Body of pancreas (tissue), 4 donors: ENCODE measurements at places on chromosomes 6 and 20. TPM values are rescaled to one million over a fixed set of nuclear protein-coding genes. Genes with fewer than 3 reads are reported as not detected.
A peak's percentile ranks its signal among the peaks of the same experiment; 100 is the strongest.

DNA sequence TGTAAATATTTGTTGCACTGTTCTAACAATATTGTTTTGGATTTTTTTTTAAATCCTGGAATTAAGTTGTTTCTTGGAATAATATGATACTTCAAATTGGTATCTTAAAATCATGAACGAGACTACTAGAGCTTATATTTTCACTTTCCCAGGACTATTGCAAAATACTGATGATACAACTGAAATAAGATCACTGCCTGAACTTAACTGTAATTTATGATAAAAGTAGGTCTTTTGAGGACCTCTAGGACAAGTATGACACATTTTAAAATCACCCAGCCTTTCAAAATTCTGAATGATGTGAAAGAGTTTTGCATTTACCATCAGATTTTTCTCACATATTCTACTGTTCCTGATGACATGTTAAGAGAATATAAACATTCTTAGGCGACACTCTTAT lies 8.6 kb upstream of the UBE2J1 start:
- no peaks in the 10 kb centered on the region for H3K36me3 ChIP-seq
- H3K27me3 ChIP-seq: no peaks in the 10 kb centered on the region
- no peak for DNase-seq
- H3K27ac ChIP-seq: no peak overlapping the region

DNA sequence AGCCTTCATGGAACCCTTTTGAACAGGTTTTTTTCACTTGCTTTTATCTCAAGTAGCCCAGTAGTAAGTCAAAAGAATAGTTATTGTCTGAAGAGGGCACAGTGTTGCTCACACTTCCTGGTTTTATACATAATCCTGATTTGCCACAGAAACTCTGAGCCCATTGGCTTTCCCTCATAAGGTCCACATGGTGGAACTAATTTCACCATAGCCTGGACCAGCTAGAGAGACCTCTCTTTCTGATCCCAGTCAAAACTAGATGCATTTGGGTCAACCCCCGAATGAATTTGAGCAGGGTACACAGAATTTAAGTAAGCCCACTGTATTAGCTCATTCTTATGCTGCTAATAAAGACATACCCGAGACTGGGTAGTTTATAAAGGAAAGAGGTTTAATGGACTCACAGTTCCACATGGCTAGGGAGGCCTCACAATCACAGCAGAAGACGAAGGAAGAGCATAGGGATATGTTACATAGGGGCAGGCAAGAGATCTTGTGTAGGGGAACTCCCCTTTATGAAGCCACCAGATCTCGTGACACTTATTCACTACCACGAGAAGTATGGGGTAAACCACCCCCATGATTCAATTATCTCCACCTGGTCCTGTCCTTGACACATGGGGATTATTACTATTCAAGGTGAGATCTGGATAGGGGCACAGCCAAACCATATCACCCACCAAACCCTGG lies 6.2 kb downstream of the RWDD2A start:
- no peaks in the 10 kb centered on the region for H3K36me3 ChIP-seq
- H3K27me3 ChIP-seq: no peaks in the 10 kb centered on the region
- no peak overlapping the region for H3K4me3 ChIP-seq
- DNase-seq: no peak

DNA sequence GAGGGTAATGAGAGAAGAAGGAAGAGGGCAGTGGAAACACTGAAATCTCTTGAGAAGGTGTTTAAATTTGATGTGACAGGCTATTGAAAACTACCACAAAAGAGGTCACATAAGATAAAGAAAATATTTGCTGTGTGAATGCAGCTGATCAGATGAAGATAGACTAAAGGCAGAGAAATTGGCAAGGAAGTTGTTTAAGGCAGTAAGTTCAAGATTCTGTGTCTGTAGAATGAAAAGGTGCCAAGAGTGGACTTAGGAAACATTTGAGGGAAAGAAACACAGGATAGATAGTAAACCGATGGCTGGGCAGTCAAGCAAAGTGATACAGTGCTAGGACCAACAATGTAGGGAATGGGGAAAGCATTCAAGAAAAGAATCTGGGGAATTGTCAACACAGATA lies 332.3 kb upstream of the MARCKS start:
- H3K36me3 ChIP-seq: no peaks in the 10 kb centered on the region
- H3K27ac ChIP-seq: no peak overlapping the region
- H3K4me3 ChIP-seq: no peak overlapping the region
- no peaks in the 10 kb centered on the region for H3K4me1 ChIP-seq
- DNase-seq: no peak

DNA sequence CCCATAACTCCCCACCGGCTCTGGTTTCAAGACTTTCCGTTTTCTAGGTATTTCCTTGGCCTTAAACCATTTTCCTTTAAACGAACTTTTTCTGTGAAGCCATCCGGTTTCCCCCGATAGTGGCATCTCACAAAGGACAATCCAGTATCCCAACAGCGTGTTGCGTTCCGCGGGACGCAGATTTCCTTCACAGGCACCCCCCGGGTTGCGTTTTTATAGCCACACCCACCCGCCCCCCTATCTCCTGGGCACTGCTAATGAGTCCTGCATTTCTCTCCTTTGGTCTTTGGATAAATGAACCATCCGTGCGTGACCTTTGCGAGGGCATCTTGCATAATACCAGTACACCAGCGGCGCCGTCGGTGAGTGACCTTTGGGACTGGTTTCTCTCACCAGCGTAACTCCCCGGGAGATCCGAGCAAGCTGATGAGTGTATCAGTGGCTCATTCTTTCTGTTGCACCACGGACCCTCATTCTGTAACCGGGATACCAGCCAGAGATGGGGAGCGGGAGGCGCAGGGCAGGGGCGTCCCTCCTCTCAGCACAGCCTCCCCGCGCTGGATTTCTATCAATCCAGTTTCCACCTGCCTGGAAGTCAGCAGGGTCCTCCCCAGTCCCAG lies 586 bp upstream of the NQO2 start:
- H3K27ac ChIP-seq: peak overlapping the region; percentile 85
- no peaks in the 10 kb centered on the region for H3K27me3 ChIP-seq
- H3K4me3 ChIP-seq: no peak overlapping the region
- H3K36me3 ChIP-seq: no peaks in the 10 kb centered on the region

DNA sequence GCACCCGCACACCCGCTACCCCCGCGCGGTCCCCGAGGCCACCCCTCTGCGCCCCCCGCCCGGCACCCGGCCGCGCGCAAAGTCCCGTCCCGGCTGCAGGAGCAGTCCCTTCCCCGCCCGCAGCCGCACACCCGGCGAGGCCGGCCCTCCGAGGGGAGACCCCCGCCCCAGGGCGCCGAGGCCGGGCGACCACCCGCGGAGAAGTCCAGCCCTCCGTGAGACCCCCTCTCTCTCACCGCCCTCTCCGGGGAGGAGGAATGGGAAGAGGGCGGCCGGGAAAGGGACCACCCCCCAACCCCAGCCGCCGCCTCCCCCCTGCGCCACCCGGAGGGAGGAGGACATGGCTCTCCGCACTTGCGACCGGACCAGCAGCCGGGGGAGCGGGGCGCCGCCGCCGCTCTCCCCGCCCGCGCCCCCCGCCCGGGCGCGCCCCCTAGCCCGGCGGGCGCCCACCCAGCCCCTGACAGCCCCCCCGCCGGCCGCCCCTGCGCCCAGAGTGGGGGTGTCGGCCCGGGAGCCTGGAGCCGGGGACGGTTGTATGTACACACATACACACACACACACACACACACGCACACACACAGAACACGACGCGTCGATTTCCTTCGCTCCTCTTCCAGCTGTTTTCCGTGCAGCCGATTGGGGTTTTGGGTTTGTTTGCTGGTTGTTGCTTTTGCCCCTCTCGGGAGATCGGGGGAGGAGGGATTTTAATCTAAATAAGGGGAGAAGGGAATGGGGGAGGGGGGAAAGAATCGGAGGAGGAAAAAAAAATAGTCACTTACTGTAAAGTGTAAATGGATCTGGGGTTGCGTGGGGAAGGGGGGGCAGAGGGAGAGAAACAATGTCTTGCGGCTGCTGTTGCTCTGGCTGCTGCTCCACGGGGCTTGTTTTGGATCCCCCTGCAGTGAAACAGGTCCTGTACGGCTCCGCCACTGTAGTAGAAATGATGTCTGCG lies at the start of gene ATXN1:
ATXN1 (minus strand) TSS at position 945 of the 955 bp plus-strand sequence.
- H3K36me3 ChIP-seq: no peaks in the 10 kb centered on the region
- H3K4me3 ChIP-seq: peak within 1 kb of the TSS; percentile 58
- peak within 1 kb of the TSS; percentile 93 for H3K27ac ChIP-seq
- H3K4me1 ChIP-seq: peaks cover 12% of the 10 kb centered on the region

Gene REM1
- total RNA-seq: 1.0 TPM

Gene ADGB
- total RNA-seq: not detected

Gene DDX39B
- total RNA-seq: 132 TPM

Gene NHLRC1
- 1.3 TPM for total RNA-seq
